Activated CD4-positive, CD25-positive, alpha-beta regulatory T cell (primary cell): ENCODE measurements at places on chromosomes 7 and 10.

GRCh38 chr7:104106108-104106905, 101.5 kb downstream of the ORC5 start:
- DNase-seq, result no peak

- peak; percentile 10 for DNase-seq
These were observed 65.8 kb upstream of the PRSS58 start for GRCh38 chr7:142323706-142324105.

DNA sequence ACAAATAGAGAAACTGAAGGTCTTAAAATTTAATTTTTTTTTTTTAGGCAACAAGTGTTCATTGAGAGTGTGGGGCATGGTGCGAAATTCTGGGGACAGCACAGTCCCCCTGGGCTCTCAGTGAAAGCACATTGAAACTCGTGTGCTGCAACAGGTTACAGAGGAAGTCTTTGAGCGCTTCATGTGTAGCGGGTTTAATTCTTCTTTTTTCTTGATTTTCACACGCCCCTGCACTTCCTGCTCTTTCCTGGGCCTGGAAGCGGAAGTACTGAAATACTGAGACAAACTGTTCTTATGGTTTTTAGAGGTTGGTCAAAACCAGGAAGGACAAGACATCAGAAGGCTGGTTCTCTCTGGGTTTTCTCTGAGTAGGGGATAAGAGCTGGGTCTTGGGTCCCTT, 203.5 kb downstream of the PTEN start:
- DNase-seq, result no peak

DNA sequence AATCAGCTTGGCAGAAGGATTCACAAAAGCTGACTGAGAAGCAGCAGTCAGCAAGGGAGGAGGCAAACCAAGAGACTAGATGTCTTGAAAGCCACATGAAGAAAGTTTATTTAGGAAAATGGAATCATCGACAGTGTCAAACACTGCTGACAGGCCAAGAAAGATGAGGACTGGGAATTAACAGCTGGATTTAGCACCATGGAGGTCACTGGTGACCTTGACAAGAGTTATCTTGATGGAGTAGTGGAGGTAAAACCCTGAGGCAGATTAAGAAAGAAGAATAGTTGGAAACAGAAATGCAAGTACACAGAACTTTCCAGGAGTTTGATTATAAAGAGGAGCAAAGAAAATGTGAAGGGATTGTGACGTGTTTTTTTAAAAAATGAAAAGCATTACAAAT, 51.5 kb downstream of the LMBR1 start:
- DNase-seq, result no peak

GRCh38 chr10:22683140-22683389, 31.3 kb downstream of the PIP4K2A start:
- DNase-seq, result no peak

- no peak for DNase-seq
These were observed 9.9 kb upstream of the ARHGAP22 start for GRCh38 chr10:48614481-48615390.

GRCh38 chr7:30997316-30997715, 33.6 kb downstream of the GHRHR start:
- no peak for DNase-seq

DNA sequence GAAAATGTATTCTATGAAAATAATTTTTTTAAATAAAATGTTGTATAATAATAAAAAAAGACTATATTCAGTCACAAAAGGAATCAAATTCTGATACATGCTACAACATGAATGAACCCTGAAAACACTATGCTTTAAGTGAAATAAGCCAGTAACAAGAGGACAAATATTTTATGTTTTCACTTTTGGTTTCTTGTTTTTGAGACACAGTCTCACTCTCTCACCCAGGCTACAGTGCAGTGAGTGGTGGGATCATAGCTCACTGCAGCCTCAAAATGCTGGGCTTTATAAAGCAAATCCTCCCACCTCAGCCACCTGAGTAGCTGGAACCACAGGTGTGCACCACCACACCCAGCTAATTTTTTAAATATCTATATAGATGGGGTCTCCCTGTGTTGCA, 64.2 kb downstream of the CNOT4 start:
- DNase-seq, result no peak
